T-helper 17 cell (primary cell): ENCODE measurements at places on chromosomes 1 and 21.

DNA sequence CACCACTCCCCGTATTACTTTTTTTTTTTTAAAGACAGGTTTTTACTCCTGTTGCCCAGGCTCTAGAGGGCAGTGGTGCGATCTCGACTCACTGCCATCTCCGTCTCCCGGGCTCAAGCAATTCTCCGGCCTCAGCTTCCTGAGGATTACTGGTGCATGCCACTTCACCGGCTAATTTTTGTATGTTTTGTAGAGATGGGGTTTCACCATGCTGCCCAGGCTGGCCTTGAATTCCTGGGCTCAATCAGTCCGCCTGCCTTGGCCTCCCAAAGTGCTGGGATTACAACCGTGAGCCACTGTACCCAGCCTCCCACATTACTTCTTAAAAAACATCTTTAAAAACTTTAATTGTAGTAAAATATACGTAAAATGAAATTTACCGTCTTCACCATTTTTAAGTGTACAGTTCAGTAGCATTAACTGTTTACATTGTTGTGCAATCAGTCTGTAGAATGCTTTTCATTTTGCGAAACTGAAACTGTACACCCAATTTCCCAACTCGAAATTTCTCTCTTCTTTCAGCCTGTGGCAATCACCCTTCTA, 77.0 kb downstream of the ZMYM4 start:
- DNase-seq, result no peak

- DNase-seq, result no peak
These were observed 32.2 kb downstream of the HSPG2 start for GRCh38 chr1:21904704-21905520.

GRCh38 chr1:41713557-41714327, 205.0 kb downstream of the HIVEP3 start:
- no peak for DNase-seq

- no peak for DNase-seq
These were observed 8.9 kb downstream of the SDCCAG8 start for GRCh38 chr1:243264717-243265116.

GRCh38 chr1:93219443-93219842, 38.9 kb downstream of the CCDC18 start:
- DNase-seq, result no peak

DNA sequence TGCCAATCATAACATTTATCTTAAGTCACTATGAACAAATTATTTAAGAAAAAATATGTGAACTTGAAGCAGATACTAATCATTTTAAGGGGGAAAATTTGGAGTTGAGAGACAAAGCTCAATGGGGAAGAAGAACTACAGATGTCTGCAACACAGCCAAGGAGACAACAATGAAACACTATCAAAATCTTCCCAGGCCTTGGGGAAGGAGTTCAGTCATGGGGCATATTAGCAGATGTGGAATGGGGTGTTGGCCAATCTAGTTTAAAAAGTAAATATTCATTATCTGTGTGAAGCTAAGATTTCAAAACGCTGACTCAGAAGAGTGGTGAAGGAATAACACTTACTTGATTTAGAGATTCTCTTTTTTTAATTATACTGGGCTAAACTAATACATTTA, 671.6 kb upstream of the ZP4 start:
- DNase-seq, result no peak

DNA sequence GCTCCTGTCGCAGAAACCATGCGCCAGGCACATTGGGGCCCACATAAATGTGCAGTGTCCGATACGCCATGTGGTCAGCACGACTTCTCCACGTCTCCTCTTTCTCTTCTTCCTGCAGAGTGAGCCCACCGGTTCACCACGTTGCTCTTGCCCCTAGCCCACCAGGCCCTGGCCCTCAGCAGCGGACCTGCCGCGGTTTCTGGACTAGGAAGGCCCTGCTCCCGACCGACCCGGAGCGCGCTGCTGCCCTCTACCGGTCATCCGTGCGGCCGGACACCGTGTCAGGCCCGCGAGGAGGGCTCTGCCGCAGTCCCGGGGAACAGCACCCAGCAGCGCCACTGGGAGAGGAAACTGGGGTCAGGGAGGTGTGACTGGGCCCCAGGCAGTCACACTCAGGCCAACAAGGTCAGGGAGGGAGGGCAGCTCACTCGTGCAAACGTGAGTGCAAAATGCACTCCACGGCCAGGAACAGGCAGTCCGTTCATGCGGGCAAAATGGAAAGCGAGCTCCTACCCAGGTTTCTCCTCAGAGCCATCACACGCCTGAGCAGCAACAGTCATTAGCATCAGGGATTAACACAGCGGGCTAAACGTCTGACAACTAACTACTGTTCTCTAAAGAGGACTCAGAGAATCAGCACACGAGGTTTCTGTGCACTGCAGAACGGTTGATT, 13.7 kb downstream of the TLR5 start:
- peak; percentile 61 for DNase-seq

DNA sequence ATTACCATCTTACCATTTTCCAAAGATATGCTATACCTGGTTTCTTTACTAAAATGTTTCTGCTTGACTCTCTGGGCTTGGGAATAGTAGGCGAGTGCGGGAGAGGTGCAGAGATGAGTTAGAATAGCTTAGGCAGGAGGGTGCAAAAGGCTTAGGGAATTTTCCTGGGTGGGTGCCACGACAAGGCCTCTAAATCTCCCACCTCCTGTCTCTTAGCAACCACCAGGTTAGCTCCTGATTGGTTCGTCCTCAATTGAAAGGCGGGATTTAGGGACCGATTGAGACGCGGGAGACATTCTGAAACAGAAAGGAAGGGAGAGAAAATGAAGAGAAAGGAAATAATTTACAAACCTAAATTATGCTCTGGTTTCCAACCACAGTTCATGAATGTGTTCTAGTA, 3.1 kb downstream of the ACKR1 start:
- DNase-seq, result no peak

- no peak for DNase-seq
These were observed 16.7 kb downstream of the USP48 start for GRCh38 chr1:21766210-21766609.

DNA sequence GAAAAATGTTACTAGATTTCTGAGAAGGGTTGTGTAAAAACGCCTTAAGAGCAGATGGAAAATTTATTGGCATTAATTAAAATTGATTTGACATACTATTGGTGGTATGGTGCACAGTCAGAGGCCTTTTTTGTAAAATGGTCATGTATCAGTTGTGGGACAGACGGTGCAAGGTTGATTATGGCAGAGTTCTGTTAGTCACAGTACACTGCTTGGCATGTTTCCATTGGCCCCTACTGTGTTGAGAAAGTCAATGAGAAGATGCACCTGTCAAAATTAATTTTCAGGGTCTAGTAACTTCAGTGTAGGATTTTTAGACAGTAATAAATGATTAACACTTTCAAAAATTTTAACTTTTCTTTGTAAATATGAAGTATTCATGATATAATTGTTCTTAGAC, 4.4 kb downstream of the B3GALT2 start:
- DNase-seq, result no peak

DNA sequence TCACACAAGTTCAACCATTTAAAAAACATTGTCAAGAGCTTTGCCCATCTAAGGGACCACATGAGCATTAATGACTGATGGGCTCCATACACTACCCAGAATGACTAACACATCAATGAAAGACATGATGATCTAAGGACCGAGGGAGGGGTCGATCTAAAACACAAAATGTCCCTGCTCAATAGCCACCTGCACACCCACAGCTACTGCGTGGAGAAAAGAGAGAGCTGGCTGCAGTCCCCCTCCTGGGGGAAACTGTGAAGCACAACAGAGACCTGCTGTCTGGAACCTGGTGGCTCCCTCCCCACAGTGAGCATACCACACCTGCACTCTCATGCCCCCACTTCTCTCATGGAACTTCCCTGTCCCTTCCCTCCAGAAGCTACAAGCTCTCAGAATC, 130.1 kb upstream of the ERG start:
- DNase-seq, result no peak

DNA sequence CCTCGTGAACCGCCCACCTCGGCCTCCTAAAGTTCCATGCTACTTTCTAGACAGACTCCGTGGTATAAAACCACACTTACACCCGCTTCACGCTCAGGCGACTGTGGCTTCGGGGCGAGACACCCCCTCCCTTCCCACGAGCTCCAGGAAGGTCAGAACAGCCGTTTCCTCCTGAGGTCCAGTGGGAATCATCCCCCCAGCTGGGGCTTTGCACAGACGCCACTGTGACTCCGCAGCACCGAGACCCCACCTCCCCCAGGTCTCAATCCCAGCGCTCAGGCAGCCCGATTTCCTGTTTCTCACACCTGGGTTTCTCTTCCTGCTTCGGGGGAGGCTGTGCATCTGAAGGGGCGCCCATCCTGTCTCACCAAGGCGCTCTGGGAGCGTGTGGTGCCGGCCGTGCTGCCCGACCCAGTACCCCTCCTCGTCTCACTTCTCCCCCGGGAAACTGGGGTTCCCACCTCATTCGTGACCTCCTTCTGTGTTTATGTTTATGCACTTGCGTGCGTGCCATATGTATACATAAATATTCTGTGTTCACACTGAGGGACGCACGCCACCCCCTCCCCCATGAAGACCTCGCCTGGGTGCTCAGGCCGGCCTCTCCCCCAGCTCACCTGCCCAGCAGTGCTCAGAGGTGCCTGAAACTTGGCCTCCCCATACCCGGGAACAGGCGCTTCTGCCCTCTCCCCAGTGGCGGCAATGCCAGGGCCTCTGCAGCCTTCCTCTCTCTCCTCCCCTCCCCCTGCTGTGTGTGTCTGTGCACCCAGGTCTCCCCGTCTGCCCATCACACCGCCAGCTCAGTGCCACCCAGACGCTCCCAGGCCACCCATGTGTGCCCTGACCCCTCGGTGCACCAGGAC, 14.6 kb downstream of the SLC35E2B start:
- peak; percentile 23 for DNase-seq

DNA sequence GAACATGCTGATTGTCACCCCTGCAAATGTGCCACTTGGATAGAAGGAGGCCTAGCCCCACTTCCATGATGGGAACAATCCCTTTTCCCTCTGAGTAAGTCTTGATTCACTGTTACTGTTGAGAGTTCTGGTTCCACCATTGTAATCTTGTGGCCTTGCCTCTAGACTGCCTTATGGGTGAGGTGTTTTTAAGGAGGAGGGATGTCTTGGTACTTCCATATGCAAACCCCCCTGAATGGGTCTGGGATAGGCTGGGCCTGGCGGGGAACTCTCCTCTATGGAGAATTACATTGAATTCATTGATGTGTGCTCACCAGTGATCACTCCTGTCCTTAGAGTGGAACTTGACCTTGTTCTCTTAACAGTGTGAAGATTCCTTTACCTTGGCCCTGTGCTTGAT, 5.8 kb downstream of the GALNT2 start:
- DNase-seq, result no peak

- DNase-seq, result no peak
These were observed 35.9 kb upstream of the KANK4 start for GRCh38 chr1:62355095-62355494.

DNA sequence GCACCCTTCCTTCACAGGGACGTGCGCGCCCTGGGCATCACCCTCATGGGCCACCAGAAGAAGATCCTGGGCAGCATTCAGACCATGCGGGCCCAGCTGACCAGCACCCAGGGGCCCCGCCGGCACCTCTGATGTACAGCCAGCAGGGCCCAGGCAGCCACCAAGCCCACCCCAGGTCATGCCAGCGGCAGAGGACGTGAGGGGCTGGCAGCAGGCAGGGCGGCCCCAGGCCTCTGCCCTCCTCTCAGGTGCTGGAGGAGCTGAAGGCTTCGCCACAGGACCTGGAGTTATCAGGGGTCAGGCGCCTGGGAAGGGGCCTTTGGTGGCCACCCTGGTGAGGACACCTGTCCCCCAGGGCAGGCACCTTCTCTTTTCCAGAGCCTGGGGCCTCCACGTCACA, 34.8 kb upstream of the C1QA start:
- DNase-seq, result no peak

- peak; percentile 76 for DNase-seq
These were observed 37.9 kb upstream of the BTG2 start for GRCh38 chr1:203267347-203267846.

GRCh38 chr1:230517786-230518185, 91.7 kb upstream of the PGBD5 start:
- DNase-seq, result no peak

GRCh38 chr1:10502206-10502605, 27.5 kb downstream of the PEX14 start:
- DNase-seq, result no peak

- no peak for DNase-seq
These were observed 438.5 kb downstream of the PTPRU start for GRCh38 chr1:29674627-29675326.

- DNase-seq, result no peak
These were observed 1.7 kb downstream of the H3-3A start for GRCh38 chr1:226063977-226064815.

- DNase-seq, result no peak
These were observed 195.2 kb upstream of the CAMK1G start for GRCh38 chr1:209388358-209388757.

- no peak for DNase-seq
These were observed 14.0 kb downstream of the C1orf52 start for GRCh38 chr1:85245456-85245855.

DNA sequence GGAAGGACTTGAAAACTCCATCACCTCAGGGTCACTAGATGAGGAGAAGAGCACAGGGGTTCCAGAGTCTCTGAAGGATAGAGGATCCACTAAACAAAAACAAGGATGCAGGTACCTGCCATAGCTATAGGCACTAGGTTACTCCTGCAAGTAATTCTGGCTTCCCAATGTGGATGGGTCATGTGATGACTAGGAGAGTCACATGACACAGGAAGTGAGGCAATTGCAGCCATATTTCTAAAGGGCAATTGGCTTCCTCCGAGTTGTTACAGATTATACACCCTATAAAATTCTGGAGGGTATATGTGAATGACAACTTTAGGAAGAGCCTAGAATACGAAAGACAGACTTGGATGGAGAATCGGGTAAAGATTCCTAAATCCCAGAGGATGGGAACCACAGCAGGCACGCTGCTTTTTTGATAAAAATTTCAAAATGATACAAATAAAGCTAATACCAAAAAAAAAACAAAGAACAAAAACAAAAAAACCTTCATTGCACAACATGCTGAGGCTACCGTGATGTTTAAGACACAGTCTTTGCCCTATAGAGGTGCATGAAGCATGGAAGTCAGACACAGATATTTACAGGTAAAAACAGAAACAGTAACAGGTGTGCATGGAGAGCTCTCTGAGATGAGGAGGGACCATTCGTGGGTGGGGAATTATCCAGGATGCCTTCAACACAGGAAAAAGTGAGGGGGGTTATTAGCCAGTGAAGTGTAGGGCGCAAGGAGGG, 10.5 kb downstream of the MTX1 start:
- DNase-seq, result no peak

GRCh38 chr1:238029126-238029525, 138.4 kb upstream of the ZP4 start:
- DNase-seq, result no peak

DNA sequence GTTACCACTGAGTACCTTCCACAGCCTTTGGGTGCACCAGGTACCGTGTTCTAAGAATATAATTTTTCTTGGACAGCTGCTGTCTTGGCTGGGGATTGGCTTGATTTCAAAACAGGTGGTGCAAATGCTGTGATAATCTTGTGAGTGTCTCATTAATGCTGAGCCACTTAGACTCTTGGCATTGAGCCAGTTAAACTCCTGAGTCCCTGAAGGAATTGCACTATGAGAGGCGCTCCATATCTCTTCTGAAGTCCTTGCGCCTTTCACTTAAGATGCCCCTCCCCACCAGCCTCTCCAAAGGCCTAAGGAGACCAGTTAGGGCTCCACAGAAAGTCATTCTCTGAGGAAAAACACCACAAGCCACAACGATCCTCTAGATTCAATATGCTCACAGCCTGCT, 51.0 kb downstream of the BACH1 start:
- no peak for DNase-seq

- no peak for DNase-seq
These were observed 136.8 kb downstream of the GLIS1 start for GRCh38 chr1:53601867-53602775.

GRCh38 chr1:207897188-207897587, 13.7 kb downstream of the CD34 start:
- DNase-seq, result no peak
